ENCODE measurements at places on chromosomes 7 and 10. TPM values are rescaled to one million over a fixed set of nuclear protein-coding genes. Genes with fewer than 3 reads are reported as not detected.

GRCh38 chr10:132637477-132638129 lies 100.0 kb downstream of the INPP5A start:
- no peak for DNase-seq

DNA sequence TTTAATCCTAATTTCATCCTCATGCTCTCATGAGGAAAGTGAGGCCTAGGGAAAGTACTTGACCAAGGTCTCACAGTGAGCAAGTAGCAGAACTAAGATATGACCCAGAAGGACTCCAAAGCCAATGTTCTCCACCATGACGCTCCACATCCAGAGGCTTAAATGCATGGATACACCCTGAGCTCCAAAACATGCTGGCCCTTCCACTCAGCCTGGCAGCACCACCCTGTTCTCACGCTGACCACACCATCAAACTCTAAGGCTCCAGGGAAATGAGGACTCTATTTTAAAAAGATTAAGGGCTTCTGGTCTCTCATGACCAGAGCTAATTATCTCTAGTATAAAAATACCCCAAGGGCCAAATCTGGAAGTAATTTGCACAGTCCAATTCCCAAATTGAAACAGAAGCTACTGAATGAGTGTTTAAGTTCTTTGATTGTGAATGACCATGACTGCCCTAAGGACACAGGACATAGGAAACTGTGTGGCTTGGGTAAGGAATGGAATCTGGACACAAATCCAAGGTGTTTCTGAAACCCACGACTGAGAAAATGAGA lies 71.1 kb upstream of the ABLIM1 start:
- no peak for DNase-seq

DNA sequence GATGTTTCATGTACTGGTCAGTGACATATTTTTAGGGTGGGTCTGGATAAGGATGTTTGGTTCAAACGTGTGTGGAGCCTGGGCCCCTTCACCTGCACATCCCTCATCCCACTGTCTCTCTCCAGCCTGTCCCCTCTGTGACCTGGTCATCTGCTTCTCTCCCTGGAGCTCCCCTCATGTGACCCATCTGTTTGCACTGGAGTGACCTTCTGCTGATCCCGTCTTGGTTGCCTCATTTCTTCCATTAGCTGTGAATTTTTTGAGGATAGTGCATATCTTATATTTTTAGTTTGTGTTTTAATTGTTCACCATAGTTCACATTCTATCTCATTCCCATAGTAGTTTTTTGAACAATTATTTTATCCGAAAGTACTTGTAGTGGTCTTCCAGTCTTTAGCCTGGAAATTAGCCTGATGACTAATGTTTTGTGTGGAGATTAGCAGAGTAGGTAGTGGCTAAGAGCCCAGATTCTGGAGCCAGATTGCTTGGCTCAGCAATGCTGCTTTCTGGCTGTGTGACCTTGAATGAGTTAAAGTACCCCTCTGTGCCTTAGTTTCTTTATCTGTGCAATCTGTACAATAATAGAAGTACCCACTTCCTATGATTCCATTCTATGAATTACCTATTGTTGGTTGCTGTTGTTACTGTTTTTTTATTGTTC lies 224.5 kb downstream of the LRMDA start:
- DNase-seq: no peak

DNA sequence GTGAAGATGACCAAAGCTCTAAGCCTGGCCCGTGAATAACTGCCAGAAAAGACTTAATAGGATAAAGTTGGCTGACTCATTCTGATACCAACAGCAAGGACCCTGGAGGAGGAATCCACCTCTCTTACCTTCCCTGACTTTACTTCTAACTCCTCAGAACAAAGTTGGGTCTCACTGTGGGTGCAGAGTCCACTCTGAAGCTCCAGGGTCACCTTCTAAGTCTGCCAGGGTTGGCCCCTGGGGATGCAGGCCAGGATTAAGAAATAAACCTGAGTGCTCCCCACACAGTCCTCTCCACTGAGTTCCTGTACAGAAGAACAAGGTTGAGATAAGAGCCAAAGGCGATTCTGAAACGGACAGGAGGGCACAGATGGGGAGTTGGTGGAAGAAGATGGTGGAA lies 54.4 kb downstream of the GPR26 start:
- DNase-seq: no peak

DNA sequence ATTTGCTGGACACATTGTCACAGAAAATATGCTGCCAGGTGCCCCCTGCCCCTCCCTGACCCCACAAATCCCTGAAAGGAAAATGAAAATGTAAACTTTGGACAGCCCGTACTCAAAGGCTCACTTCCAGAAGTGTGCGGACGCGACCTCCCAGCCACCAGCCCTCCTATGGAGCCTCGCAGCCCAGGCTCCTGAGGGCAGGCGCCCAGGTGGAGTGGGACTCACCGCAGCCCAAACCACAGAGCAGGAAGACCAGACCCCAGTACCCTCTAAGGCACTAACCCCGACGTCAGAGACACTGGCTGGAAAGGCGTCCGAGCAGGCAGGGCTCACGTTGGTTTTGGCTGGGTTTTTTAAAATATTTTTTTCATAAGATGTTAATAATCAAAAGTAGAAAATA lies 57.3 kb downstream of the CSGALNACT2 start:
- DNase-seq: no peak

- no peak for DNase-seq
Measured at GRCh38 chr7:47278043-47278442, 303.9 kb downstream of the TNS3 start.

- no peak for DNase-seq
Measured at GRCh38 chr7:117320523-117320922, 2.3 kb downstream of the WNT2 start.

- DNase-seq: no peak
Measured at GRCh38 chr7:101970801-101971200, 153.4 kb downstream of the CUX1 start.

GRCh38 chr7:101744588-101744987 lies 72.8 kb upstream of the CUX1 start:
- DNase-seq: no peak

DNA sequence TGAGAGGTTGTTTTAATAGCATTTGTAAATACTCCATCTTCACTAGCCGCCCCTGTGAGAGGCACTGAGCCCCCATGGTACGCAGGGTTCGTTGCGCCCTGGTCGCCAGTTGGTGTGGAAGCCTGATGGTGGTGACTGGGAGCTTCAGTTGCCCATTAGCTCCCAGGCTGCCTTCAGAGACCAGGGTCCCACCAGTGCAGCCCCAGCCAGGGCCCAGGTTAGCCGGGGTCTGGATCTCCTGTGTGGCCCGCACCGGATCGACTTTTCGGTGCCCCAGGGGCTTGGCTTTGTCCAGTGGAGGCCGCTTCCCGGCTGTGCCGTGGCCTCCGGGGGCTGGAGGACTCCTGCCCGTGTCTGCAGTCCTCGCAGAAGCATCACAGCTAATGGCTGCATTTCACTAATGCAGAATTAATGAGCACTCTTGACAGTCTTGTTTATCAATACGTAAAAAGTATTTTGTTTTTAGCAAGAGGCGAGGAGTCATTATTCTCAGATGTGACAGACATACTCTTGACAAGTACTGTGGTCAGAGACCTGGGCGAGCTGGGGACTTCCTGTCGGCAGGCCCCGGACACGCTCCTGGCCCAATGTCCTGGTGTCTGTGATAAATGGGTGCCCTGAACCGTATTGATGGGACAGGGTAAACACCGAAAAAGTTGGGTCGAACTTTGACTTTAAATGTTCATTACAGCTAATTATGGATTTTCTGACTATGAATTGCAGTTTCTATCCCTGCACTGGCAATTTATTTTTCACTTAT lies 99.8 kb downstream of the NKX6-2 start:
- no peak for DNase-seq

GRCh38 chr10:77251297-77252013 lies 386.2 kb downstream of the KCNMA1 start:
- DNase-seq: no peak

GRCh38 chr10:58094985-58095718 lies 172.5 kb downstream of the IPMK start:
- DNase-seq: no peak

GRCh38 chr10:113427236-113427735 lies 125.6 kb upstream of the HABP2 start:
- DNase-seq: no peak

DNA sequence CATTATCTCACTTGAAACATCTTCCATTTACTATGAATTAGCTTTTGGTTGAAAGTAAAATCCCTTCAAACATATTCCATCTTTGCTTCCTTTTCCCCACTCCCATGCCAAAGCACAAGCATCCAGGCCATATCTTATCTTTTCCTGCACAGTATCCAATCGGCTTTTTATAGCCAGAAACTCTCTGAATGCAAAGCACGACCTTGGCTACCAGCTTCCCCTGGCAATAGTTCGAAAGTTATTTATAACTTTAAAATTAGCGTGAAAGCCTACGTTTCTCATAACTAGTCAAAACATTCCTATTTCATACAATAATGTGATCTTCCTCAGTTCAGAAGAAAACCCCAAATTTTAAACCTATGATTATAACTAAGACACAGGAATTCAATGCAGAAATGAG lies 440 bp downstream of the CTNNA3 start:
- no peak for DNase-seq

- peak; percentile 44 for DNase-seq
Measured at GRCh38 chr10:25522946-25523608, 348.3 kb downstream of the GPR158 start.

GRCh38 chr7:101237206-101238067 lies at the start of gene CLDN15:
Gene CLDN15, minus strand, starts transcription at chr7:101237802. Its CDS starts 221 bp downstream, at chr7:101237581.
- DNase-seq: no peak

DNA sequence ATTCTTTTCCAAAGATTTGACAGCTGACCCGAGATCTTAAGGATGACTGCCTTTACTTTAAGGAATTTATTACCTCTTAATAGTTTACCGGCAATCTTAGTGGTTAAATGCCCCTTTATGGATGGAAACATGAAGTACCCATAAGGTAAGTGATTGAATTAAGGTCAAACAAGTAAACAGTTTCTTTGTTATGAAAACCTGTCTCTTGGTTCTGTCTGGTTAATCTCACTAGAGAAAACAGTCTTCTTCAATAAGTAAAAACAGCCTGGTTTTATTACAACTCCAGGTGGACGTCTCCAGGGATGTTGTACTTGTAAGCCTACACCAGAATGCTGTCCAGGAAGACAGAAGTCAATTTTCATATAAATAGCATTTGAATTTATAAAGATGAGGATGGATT lies 161.8 kb upstream of the MTPN start:
- DNase-seq: no peak

DNA sequence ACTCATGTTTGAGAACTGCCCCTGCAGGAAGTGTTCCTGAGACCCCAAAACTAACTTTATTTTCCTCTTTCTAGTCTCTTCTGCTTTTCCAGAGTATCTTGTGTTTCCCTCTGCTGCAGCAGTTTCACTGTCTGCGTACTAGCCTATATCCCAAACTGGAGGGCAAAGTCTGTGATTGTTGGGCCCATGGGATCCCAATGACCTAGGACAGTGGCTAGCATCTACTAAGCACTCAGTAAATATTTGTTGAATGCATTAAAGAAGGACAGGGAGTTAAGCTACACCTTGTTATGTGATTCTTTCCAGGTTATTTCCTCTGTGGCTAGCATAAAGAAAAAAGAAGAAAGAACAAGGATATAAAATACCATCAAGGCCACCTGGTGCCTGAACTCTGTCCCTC lies 210.6 kb upstream of the PHYHIPL start:
- no peak for DNase-seq

DNA sequence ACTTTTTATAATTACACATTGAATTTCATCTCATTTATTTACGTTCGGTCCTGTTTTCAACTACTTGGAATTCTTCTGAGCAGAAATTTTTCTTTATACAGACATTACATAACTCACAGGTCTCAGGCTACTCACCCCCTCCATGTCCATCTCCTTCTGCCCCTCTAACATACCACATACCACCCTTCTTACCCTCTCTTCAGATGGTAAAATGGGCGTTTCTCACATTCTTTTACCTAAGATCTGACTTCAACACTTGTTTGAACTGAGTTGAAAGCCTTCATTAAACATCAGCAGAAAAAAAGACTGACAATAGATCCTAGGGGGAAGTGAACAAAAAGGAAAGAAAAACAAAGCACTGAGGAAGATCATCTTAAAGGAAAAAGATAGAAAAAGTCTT lies 309.7 kb downstream of the CTNNA3 start:
- DNase-seq: no peak

DNA sequence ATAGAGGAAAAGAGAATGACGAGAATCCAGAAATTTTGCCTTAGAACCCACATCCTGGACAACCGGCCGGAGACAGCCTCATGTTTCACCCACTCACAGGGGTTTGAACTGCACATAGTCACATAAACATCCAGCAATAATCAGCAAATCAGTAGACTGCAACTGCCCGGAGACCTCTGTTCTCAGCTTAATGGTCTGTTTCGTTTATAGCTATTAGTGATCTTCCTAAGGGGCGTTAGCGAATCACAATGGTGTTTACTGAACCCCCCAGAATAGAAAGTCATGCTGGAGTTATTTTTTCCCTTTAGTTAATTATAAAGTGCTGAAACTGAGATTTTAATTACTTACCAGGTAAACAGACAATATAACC lies 98.4 kb downstream of the SFMBT2 start:
- no peak for DNase-seq

DNA sequence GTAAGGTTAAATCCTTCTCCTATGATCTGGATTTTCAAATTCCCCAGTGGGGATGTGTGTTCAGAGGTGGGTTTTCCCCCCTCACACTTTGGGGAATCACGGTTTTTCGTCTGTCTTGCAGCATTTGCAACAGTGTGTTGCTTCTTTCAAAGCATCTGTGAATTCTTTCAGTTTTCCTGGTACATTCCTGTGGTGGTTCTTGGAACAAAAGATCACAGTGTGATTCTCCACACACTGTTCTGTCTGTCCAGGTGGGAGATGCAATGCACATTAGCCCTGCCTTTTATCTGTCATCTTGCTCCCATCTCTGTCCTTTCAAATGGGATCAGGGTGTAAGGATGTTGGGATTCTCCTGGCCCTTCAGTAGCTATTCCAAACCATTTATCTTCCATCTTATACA lies 11.8 kb downstream of the AGK start:
- DNase-seq: no peak

GRCh38 chr7:38880035-38880434 lies 29.0 kb downstream of the VPS41 start:
- DNase-seq: no peak

- DNase-seq: no peak
Measured at GRCh38 chr10:76991621-76992020, 646.0 kb downstream of the KCNMA1 start.

GRCh38 chr7:5495581-5496375 lies 72.1 kb upstream of the TNRC18 start:
- DNase-seq: no peak

DNA sequence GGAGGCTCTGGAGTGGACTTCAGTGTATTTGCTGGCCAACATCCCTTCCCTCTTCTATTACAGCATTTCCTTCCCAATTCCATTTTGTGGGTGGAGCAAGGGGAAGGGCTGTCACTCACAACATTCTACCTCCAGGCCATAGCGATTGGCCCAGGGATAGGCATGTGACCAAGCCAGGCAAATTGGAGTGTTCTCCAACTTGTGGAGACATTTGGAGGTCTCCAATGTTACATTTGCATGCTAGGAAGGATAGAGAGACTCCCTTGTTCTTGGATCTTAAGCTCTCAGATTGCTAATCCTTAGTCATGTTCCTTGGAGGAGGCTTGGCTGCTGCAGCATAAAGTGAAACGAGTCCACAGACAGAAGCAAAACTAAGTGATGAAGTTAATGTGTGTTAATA lies 95.6 kb upstream of the KIF5B start:
- no peak for DNase-seq

TAS2R16 gene
- not detected for total RNA-seq

DLX5 gene
- total RNA-seq: not detected

CFAP70 gene
- total RNA-seq: 0.30 TPM

ENTPD1 gene
- 2.2 TPM for total RNA-seq

OIT3 gene
- total RNA-seq: not detected

IFIT3 gene
- total RNA-seq: 0.84 TPM

SPRN gene
- total RNA-seq: 0.24 TPM

PYROXD2 gene
- 4.2 TPM for total RNA-seq

PDK4 gene
- 0.23 TPM for total RNA-seq

UBE3C gene
- 54.1 TPM for total RNA-seq

Measured in H1 (cell line).